CD4-positive, alpha-beta T cell treated with Interleukin-6 for 4 hours (primary cell): ENCODE measurements at places on chromosomes 2 and 18.

DNA sequence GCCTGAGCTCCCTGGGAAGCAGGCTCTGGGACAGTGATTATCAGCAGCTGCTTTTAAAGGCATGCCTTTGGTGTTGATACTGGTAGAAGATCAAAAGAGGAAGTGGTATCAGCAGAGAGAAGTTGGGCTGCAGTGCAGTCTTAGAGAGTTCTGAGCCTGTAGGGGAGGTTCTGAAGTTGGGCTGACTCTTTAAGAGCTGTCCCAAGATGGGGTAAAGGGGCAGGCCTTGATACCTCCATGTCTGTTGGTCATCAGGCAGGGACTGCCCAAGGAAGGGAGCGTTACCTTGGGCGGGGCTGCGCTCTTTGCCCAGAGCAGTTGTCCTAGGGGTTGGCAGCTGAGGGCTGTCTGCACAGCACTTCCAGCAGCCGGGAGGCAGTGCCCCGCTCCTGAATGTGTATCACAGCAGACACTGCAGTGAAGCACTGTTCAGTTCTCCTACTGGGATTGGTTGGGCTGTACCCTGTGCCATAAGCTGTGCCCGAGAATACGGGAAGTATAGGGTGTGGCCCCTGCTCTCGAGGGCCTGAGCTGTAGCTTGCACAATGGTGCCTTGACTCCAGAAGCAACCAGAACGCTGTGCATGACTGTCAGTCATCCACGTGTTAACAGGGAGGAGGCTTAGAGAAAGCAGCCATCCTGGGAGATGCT lies 177.0 kb downstream of the CTIF start:
- no peak for DNase-seq

DNA sequence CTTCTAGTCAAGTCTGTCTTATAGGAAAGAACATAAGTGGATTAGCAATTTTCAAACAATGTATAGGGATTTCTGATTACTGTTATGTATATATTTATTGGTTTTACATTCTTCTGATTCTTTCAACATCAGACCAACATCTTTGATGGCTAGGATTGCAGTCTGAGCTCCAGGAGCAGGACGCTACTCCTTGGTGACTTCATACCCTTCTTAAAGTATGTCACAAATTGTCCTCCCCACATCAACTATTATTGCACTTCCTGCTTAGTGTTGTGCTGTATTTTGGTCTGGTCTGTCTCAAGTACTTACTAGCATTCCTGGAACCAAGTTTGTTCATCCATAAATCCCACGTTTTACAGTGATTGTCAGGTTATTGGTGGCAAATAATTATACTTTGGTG lies 49.0 kb downstream of the MAP2 start:
- DNase-seq = no peak

- DNase-seq = no peak
Measured at GRCh38 chr18:58379443-58379842, 249.4 kb downstream of the ALPK2 start.

DNA sequence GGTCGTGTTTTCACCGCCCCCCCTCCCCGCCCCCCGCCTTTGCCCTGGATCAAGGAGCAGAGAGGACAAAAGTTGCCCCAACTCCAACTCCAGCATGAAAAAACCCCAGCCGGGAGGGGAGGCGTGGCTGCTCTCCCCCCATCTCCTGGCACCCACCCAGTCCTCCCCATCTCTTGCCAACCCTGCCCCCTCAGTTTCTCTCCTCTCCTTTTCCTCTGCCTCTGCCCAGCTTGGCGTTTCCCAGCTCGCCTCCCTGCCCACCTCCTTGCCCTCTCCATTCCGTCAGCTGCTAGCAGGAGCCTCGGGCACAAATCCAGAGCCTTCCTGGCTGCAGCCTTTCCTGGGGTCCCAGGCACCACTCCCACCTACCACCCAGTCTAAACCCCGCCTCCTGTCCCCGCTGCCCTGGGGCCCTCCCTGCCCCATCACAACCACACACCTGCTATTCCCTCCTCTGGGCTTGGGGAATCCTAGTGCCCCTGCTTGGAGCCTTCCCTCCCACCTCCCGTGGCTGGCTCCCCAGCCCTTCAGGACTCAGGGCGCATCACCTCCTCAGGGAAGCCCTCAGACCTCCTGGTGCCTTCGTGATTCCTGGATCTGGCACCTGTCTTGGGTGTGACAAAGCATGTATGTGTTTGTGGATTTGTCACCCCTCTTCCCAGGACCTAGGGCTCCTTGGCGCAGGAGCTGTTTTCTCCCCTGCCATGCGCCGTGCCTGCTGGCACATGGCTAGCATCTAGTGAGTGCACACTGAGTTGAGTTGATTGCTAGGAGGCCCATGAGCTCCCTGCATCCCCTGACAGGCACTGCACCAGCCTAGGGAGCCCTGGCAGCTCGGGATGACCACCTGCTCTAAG lies 209.1 kb downstream of the TFCP2L1 start:
- DNase-seq = no peak

- DNase-seq = no peak
Measured at GRCh38 chr2:105125920-105126319, 88.1 kb downstream of the MRPS9 start.

- no peak for DNase-seq
Measured at GRCh38 chr2:214853906-214854305, 44.4 kb upstream of the BARD1 start.

- DNase-seq = no peak
Measured at GRCh38 chr2:178871536-178871935, 64.3 kb upstream of the TTN start.

- DNase-seq = no peak
Measured at GRCh38 chr2:204535356-204535755, 9.9 kb upstream of the PARD3B start.

- DNase-seq = no peak
Measured at GRCh38 chr18:3906116-3906750, 456.3 kb downstream of the TGIF1 start.

- DNase-seq = no peak
Measured at GRCh38 chr2:220708366-220708765, 863.7 kb downstream of the EPHA4 start.

GRCh38 chr2:19021100-19021476 lies 337.3 kb downstream of the OSR1 start:
- DNase-seq = no peak

- no peak for DNase-seq
Measured at GRCh38 chr2:75705921-75706320, 4.8 kb downstream of the GCFC2 start.

DNA sequence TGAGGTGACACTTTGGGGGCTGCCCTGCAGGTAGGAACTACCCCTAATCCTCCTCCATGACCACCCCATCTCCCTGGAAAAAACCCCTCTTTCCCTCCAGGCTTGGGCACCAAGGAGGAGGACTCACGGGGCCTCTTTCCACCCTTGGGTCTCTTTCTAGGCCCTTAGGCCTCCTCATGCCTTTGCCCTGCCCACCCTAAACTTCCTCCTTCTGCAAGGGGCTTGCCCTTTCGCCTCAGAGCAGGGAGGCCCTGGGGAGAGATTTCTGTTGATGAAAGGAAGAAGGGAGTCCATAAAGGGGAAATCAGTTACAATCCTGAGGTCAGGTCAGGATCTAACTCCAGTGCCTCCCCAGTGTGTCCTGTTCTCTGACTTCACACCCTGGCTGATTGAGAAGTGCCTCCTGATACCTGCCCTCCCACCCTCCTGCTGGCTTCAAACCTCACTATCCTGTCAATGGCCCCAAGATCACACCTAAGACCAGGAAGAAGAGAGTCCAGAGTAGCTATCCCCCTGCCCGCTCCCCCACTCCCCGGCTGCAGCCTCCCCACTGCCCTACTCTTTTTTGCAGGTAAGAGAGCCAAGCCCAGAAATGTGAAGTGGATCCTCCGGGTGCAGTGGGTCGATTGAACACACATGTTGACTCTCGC lies 16.7 kb upstream of the TNS1 start:
- no peak for DNase-seq

- DNase-seq = no peak
Measured at GRCh38 chr2:231341100-231341499, 54.4 kb upstream of the B3GNT7 start.

GRCh38 chr2:241976296-241976695 lies 106.8 kb downstream of the RTP5 start:
- no peak for DNase-seq

DNA sequence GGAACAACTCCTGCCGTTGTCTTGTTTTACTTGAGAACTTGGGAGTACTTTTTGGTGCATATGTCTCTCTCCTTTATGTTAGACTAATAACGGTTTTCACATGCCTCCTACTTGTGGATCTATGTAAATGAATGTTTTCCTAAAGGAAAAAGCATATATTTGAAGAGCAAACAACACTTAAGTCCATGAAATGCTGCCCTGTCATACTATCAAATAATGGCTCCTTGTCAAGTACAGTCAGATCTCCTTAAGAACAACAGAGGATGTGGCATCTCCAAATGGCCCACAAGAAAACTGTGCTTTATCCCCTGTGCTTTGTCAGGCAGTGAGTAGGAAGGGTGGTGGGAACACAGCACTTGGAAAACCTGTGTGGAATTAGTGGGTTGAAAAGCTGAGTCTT lies 198.2 kb downstream of the PTGR3 start:
- DNase-seq = no peak

GRCh38 chr2:37615804-37616676 lies 55.4 kb downstream of the CDC42EP3 start:
- peak; percentile 82 for DNase-seq

DNA sequence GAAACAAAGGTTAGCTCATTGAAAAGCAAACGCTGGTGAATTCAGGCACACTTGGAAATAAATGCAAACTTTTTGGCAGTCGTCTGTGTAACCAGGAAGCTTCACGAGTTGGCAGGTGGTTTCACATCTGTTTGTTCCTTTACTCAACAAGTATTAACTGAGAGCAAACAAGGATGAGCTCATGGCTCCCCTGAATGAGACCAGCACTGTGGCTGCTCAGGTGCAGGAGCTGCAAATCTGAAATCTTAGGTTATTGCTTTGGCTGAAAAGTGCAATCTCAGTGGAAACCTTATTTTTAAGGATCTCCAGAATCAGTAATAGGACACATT lies 46.3 kb downstream of the SH3RF3 start:
- DNase-seq = no peak

DNA sequence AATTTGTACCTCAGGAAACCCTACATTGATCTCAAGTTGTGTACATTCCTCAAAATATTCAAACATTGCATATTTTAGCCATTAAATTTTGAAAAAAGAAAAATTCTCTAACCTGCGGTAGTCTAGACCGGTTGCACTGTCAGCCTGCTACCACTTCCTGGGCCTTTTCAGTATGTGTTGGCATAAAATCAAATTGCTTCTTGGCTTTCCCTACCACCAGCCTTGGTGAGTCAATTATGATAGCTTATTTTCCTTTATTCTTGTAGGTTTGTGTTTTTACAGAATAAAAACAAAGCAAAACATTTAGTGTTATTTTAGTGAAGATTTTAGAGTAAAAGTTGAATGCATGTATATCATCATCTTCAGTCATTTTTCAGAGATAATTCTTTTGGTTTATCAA lies 61.2 kb downstream of the FAM171B start:
- DNase-seq = no peak

- no peak for DNase-seq
Measured at GRCh38 chr2:160063271-160063670, 856 bp upstream of the PLA2R1 start.
